ENCODE measurements at places on chromosomes 11 and 22.

DNA sequence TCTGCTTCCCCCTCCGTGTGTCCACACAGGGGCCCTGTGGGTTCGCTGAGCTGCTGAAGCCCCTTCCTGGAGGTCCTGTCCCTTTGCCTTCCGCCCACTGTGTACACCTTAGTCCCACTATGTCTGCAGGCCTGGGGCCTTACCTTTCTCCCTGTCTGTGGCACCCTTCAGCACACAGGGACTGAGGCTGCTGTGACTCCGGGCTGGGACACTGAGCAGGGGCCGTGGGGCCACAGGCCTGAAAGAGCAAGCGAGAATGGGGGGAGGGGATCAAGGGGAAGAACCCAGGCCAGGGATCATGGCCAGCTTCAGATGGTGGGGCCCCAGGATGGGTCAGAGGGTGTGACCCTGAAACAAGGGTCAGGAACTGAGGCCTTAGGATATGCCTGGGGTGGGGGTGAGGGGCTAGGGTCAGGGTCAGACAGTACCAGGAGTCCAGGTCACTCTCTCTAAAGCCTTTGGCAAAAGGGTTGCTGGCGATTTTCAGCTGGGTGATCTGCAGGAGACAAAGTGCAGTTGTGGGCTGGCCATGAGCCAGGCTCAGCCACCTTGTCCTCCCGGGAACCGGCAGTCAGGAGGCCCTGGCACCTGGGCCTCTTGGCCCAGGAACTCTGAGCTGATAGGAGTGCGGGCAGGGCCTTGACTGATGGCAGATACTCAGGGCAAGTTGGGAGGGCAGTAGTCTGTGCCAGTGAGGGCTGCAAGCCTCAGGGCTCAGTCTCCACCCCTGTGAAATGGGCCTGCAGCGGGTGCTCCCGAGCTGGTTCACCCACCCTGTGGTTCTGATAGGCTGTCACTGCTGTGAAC lies 2.6 kb upstream of the NUDT8 start:
- peak; percentile 6 for DNase-seq

GRCh38 chr11:117467770-117468169 lies 140.1 kb downstream of the CEP164 start:
- DNase-seq: no peak

DNA sequence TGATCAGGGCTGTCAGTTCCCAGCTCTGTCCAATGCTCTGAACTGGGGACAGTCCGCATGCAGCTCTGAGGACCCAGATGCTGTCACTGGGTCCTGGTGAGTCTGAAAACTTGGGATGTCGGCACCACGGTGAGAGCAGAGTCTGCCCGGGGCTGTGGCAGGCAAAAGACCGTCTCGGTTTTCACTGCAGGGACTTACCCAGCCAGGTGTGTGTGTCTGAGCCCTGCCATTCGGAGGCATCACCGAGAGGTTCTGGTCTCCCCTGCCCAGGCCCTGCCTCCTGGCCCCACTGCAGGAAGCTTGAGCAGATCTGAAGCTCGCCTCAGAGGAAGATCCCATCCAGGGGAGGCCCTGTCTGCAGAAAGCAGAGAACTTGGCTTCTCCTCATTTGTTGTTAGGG lies 5.2 kb downstream of the TP53AIP1 start:
- DNase-seq: no peak

DNA sequence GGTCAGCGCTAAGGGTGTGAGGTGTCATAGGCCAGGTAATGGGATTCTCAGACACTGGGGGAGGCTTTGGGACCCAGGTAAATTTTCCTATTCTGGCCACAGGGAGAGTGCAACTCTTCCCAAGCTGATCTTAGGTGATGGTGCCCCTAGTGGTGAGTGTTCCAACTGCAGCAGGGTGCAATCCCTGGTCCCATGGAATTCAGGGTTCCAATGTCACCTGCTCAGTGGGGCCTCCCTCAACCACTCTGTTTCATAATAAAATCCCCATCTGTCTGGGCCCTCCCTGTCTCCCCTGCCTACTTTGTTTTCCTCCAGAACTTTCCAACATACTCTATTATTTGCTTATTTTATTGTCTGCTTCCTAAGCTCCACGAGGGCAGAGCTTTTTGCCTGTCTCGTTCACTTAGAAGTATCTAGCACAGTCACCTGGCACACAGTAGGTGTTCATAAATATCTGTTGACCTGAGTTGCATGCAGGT lies 2.9 kb upstream of the SGSM1 start:
- peak; percentile 86 for DNase-seq

DNA sequence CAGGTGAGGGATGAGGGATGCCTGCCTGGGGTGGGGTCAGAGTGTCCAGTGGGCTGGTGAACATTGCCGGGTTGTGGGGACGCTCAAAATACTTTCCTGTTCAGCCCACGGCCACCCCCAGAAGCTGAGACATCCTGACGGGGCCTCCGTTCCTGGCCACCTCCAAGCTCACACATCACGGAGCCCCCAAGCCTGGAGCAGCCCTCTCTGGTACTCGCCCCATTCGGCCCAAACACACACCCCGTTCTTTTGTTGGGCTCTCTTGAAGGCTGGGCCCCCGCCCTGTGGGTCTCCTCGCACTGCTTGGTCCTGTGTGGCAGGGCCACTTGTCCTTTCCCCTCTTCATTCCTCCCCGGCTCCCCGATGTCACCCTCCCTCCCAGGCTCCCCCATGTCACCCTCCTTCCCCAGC lies 442.6 kb downstream of the TBC1D22A start:
- DNase-seq: no peak

DNA sequence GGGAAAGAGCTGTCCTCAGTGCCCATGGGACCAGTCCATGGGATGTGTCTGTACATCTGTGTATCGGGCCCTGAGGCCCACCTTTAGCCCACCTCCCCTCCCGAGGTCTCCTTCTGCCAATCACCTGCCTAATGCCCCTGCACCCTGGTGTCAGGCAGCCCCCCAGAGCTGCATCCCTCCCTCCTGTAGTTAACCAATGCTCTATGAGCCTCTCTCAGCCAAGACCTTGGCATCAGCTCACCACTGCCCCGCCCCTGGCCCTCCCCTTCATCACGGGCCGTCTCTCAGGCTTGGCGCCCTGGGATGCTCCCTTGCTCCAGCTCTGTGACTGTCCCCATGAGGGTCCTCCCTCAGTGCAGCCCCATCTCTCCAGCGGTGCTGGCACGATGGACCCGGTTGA lies 18.5 kb downstream of the MGAT3 start:
- no peak for DNase-seq

DNA sequence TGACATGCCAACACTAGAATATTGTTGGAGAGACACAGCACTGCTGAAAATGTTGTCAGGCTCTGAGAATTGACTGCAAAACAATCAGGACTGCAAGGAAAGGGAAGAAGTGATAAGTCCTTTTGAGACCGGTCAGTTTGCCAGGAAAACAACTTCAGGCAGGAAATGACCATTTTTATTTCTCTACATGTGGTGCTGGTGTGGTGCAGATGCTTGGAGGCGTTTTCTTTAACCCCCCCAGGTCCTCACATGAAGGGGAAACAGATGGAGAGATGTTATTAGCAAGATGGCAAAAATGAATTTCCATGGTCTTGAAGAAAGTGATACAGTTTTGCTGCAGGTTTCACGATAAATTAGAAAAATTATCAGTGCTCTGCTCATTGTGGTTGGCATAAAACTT lies 5.7 kb downstream of the AP2A2 start:
- DNase-seq: no peak

- DNase-seq: no peak
Observed at GRCh38 chr11:92576315-92576714, 351.7 kb downstream of the FAT3 start.
